Brain microvascular endothelial cell (primary cell): ENCODE measurements at places on chromosomes 5 and 9.
A peak's percentile ranks its signal among the peaks of the same experiment; 100 is the strongest.

GRCh38 chr5:174521449-174521848 is 202.9 kb upstream of the MSX2 start:
- no peak for DNase-seq

DNA sequence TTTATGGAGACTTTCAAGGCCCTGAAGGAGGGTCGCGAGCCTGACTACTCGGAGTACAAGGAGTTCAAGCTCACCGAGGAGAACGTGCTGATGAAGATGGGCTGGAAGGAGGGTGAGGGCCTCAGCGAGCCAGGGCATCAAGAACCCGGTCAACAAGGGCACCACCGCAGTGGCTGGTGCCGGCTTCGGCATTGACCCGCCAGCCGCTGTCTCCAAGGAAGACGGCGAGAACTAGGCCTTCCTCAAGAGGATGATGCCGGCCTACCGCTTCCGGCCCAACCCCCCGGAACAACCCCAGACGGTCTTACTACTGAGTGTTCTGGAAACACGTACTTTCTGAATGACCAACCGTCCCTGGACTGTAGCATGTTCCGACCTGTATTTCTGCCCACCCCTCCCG is 169.2 kb downstream of the HINT1 start:
- DNase-seq: no peak

GRCh38 chr5:57439601-57440000 is 43.0 kb downstream of the ACTBL2 start:
- no peak for DNase-seq

GRCh38 chr5:59348189-59348588 is 545.3 kb downstream of the PDE4D start:
- DNase-seq: no peak

- no peak for DNase-seq
Measured at GRCh38 chr5:109335114-109335513, 74.7 kb downstream of the PJA2 start.

DNA sequence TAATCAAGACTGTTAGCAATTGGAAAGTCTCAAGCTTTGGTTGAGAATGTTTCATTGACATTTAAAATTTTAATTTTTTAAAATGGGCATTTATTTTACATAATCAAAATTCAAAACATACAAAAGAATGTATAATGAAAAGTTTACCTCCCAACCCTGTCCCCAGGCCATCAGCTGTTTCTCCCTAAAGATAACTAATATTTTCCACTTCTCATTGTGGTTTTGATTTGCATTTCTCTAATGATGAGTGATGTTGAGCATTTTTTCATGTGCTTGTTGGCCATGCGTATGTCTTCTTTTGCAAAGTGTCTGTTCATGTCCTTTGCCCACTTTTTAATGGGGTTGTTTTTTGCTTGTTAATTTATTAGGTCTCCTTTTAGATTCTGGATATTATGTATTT is 11.4 kb upstream of the MACIR start:
- DNase-seq: no peak

DNA sequence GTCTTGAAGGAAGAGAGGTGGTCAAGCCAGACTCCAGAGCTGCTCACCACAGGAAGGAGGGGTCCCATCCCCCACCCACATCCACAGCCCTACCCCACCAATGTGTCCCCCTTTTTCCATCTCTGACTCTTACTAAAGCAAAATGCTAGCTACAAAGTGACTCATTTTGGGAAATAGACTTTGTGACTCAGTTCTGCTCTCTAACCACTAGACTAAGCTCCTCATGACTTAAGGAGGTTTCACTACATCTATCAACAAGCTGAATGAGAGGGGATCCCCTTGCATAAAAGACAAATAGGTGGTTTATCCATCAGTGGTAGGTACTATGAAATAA is 35.1 kb upstream of the ADRB2 start:
- peak; percentile 25 for DNase-seq

DNA sequence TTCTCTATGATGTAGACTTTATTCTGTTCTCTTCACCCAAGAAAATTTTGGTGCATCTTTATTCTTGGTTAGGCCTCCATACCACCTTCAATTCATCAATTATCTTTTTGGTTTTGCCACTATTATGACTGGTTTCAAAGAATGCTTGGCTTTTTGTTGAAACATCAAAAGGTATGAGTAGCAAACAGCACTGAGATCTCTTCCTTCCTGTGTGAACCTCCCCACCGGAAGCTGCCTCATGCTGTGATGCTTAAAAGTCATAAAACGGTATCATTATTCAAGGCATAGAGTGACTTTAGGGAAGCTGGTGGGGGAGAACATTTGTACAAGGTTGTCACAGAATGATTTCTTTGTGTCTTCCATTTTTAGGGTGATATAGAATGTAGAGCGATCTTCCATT is 70.6 kb downstream of the IQGAP2 start:
- no peak for DNase-seq

- DNase-seq: no peak
Measured at GRCh38 chr9:4180907-4181605, 118.8 kb downstream of the GLIS3 start.
